Foreskin keratinocyte (primary cell): ENCODE measurements at places on chromosomes 6 and 20. TPM values are rescaled to one million over a fixed set of nuclear protein-coding genes. Genes with fewer than 3 reads are reported as not detected.
A peak's percentile ranks its signal among the peaks of the same experiment; 100 is the strongest.

DNA sequence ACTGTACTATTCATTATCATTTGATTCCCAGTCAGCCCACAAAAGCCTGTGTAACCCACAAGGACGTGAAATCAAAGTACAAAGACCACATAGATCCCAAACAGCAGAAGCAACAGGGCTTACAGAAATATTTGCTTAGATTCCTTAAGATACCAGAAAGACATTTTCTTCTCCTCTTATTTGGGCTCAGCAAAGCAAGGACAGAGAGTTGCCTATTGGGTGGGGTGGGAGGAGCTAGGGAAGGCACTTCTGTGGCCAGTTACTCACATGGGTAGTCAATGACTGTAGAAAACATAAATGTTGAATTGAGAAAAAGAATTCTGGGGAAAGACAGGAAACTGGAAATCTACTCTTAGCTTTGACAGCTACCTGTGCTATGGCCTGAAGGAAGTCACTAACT, 19.8 kb downstream of the PDE7B start:
- DNase-seq: peak; percentile 10

Gene HLA-DRB5
- not detected in 2 replicates for total RNA-seq

DNA sequence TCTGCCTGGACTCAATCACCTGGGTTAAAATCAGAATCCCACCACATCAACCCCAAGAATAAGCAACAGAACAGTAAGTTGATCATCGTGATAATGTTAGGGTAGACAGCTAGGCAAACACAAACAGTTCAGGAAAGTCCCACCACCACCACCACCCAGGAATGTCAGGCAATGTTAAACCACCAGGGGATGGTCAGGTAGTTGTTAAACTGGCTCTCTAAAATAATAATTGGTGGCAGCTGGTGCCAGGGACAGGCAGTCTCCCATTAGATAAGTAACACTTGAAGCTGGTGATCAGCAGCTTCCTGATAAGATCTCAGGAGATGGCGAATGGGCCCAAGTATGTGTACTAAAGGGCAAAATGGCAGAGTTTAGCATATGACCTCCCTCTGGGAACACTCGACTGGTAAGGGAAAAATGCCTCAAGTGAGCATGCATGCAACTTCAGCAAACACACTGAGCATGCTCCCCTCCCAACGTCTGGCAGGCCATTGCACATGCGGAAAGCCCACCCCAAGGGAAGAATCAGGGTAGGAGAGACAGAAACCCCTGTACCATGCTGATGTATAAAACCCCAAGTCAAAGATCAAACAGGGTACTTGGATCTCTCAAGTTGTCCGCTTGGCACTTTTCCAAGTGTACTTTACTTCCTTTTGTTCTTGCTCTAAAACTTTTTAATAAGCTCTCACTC, 66.6 kb downstream of the IPCEF1 start:
- no peak for DNase-seq

DNA sequence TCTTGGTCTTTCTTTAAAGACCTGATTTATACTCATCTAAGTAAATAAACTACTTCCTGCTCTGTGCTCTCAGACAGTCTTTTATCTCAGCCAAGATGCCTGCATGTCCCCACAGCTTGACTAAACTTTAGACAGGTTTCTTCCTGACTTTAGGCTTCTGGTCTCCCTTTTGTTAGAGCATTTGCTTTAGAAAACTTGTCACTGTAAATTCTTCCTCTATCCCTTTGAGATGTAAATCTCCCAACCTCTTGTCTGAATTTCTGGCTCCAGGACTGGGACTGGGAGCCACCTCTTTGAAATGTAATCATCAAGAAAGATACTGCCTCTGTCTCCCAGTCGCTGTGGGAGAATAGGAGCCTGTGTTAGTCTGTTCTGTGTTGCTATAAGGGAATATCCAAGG, 739.9 kb downstream of the C6orf118 start:
- no peak for DNase-seq

DNA sequence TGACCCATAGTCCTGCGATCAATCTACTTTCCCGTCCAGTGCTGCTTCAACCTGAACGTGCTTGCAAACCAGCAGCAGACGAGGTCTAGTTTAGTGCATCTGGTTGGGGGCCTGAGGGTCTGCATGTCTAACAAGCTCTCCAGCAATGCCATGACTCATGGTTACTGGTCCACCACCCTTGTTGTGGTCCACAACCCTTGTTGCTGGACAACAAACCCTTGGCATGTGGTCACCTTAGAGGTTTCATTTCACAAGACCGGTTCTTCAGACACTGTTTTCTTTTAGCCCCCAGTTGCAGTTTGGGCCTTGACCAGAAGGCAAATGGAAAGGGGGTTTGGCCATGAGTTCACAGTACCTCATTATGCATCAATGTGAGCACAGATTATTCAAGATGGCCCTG, 424.8 kb downstream of the QKI start:
- no peak for DNase-seq
